ENCODE measurements at places on chromosomes 7 and 10.
A peak's percentile ranks its signal among the peaks of the same experiment; 100 is the strongest.

DNA sequence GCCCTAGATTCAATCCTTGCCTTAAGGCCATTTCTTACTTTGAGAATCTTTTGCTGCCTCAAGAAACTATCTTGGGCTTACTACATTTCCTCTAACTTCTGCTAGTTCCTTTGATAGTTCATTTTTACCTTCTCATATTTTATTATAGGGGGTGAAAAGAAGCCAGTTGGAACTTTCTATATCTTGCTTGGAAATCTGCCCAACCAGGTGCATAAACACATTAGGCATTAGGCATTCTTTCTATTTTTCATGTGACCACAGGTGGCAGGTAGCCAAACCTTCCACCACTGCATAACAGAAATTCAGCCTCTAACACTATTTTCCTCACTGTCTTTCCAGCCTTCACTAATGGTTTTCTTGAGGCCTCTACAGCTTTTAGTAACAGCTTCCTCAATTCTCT lies 300.0 kb upstream of the SP8 start:
- no peak overlapping the region for H3K27ac ChIP-seq
- no peaks in the 10 kb centered on the region for H3K36me3 ChIP-seq
- H3K27me3 ChIP-seq = no peaks in the 10 kb centered on the region
- H3K4me1 ChIP-seq = no peaks in the 10 kb centered on the region
- no peak overlapping the region for H3K4me3 ChIP-seq

DNA sequence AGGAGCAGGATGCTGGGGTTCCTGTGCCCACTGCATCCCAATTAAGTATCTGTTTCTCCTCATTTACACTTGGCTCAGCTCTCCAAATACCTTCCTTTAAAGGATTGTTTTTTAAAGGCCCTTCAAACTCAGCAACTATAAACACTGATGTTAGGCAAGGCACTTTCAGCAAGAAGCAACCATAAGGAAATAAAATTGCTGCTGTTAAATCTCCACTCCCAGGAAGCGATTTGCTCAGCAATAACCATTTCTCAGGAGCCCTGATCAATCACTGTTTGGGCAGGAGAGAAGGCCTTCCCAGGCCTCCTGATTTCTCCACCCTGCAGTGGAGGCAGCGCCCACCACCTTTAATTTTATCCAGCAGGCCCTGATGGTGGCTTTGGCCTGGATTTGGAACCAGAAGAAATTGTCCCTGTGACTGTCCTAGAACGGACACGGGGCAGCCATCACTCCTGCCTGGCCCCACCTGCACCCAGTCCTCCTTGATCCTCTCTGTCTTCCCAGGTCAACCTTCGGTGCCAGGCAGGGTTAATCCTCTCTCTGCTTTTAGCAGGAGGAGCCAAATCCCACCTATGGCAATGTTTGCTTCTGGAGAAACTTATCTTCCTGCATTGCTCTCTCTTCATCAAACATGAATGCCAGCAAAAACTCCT lies 199.8 kb downstream of the PLXNA4 start:
- H3K27me3 ChIP-seq = no peaks in the 10 kb centered on the region
- peaks cover 36% of the 10 kb centered on the region for H3K4me1 ChIP-seq
- H3K27ac ChIP-seq = peak overlapping the region; percentile 71
- H3K36me3 ChIP-seq = no peaks in the 10 kb centered on the region
- no peak overlapping the region for H3K4me3 ChIP-seq

- H3K4me1 ChIP-seq = peaks cover 4% of the 10 kb centered on the region
- H3K4me3 ChIP-seq = no peak overlapping the region
- no peak for DNase-seq
Measured at GRCh38 chr7:50488379-50488778, 38.2 kb upstream of the FIGNL1 start.

DNA sequence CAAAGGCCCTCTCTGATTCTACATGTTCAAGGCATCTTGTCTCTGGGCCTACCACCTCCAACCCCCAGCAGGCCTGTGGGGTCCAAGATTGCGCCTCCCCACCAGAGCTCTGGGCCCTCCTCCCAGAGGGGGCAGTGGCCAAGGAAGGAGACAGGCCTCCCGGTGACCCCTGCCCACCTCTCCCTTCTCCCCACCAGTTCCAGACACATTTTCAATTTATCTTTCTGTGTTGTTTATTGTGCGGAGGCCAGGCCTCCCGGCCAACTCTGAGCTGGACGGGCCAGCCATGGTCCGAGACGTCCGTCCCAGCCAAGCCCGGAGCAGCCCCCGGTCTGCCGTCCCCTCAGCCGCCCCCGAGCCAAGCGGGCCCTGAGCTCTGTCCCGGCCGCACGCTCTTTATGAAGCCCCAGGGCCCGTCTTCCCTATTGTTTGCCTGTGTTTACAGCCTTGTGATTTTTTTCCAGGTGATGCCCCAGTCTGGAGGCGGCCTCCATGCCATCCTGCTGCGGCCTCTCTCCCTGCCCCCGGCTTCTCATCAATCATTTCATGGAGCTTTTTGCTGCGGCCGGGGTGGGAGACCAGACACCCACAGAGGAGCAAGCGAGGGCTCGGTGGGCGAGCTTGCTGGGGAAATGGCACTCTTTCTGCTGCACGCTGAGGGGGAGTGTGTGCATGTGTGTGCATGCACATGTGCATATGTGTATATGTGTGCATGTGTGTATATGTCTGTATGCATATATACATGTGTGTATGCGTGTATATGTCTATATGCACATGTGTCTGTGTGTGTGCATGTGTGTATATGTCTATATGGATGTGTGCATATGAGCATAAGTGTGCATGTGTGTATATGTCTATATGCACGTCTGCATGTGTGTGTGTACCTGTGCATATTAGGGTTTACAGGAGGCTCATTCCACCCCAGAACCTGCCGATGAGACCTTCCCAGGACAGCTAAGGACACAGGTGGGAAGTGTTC lies 52.7 kb upstream of the ELN start:
- H3K27me3 ChIP-seq = peaks cover 9% of the 10 kb centered on the region
- no peak for DNase-seq
- no peak overlapping the region for H3K4me3 ChIP-seq
- H3K27ac ChIP-seq = peak overlapping the region; percentile 64

DNA sequence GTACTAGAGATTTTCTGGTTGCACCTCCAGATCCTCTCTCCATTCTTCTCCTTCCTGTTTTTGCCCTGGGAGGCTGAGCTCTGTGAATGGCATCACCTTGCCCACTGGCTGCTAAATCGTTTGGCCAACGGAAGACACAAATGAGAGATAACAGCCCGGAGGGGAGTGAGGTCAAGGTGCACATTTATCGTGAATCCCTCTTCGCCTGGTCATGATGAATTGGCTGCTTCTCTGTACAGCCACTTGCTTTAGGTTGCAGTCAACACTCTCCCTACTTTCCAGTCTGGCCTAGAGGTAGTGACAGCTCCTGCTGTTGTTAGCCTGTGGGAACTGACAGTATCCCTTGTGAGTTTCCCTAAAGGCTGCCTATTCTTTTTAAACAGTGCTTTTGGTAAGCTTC lies 85.4 kb upstream of the CHCHD3 start:
- no peaks in the 10 kb centered on the region for H3K4me1 ChIP-seq
- no peak overlapping the region for H3K4me3 ChIP-seq
- DNase-seq = no peak
- H3K36me3 ChIP-seq = no peaks in the 10 kb centered on the region
- H3K27ac ChIP-seq = no peak overlapping the region

GRCh38 chr10:58888957-58889356 lies 287.5 kb upstream of the PHYHIPL start:
- no peaks in the 10 kb centered on the region for H3K27me3 ChIP-seq
- no peaks in the 10 kb centered on the region for H3K4me1 ChIP-seq
- DNase-seq = no peak

DNA sequence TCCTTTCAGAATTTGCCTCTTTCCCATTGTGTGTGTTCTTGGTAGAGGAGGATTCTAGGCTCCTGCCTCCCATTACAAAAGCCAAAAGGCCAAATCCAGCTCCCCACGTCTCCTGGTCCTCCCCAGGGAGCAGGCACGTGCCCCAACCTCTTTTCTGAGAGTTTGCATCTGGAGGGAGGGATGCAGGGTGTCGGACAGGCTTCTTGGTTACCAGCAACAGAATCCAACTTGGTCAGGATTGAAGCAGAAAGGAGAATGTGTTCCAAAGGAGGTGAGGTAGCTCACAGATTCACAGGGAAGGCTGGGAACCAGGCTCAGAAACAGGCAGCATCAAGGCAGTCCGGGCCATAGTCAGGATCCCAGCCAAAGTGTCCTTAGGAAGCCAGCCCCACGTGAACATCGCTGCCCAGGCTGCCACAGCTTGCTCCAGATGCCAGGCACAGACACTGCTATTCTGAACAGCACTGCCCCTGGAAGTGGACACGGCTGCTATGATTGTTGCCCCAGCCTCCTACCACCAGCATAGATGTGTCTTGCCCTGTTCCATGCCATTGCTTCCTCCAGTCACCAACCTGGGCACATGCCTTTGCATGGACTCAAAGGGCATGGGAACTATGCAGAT lies 264.2 kb upstream of the ZMIZ1 start:
- no peaks in the 10 kb centered on the region for H3K36me3 ChIP-seq
- H3K4me3 ChIP-seq = no peak overlapping the region
- DNase-seq = no peak
- peak overlapping the region; percentile 25 for H3K27ac ChIP-seq
- peaks cover 39% of the 10 kb centered on the region for H3K27me3 ChIP-seq

GRCh38 chr7:122791959-122792545 lies 89.3 kb upstream of the RNF148 start:
- H3K4me3 ChIP-seq = no peak overlapping the region
- no peak overlapping the region for H3K27ac ChIP-seq
- no peaks in the 10 kb centered on the region for H3K4me1 ChIP-seq
- no peaks in the 10 kb centered on the region for H3K27me3 ChIP-seq
- no peak for DNase-seq

DNA sequence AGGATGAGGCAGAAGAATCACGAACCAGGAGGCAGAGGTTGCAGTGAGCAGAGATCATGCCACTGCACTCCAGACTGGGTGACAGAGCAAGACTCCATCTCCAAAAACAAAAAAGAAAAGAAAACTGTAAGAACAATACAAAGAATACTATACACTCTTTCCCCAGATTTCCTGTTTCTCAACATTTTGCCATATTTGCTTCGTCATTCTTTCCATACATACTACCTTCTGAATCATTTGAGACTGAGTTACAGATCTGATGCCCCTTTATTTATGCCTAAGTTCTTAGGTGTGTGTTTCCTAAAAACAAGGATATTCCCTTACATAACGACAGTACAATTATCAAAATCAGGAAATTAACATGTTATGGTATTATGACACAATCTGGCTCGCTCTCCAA lies 168.4 kb upstream of the CELF2 start:
- no peak overlapping the region for H3K27ac ChIP-seq
- DNase-seq = no peak
- H3K36me3 ChIP-seq = no peaks in the 10 kb centered on the region
- peaks cover 27% of the 10 kb centered on the region for H3K27me3 ChIP-seq
- H3K4me3 ChIP-seq = no peak overlapping the region

- H3K27ac ChIP-seq = no peak overlapping the region
- no peaks in the 10 kb centered on the region for H3K36me3 ChIP-seq
- H3K27me3 ChIP-seq = no peaks in the 10 kb centered on the region
Measured at GRCh38 chr7:47759056-47759706, 177.3 kb upstream of the TNS3 start.

GRCh38 chr7:47852330-47853245 lies 95.7 kb downstream of the PKD1L1 start:
- H3K4me3 ChIP-seq = no peak overlapping the region
- no peaks in the 10 kb centered on the region for H3K27me3 ChIP-seq
- H3K27ac ChIP-seq = no peak overlapping the region
- no peaks in the 10 kb centered on the region for H3K36me3 ChIP-seq

DNA sequence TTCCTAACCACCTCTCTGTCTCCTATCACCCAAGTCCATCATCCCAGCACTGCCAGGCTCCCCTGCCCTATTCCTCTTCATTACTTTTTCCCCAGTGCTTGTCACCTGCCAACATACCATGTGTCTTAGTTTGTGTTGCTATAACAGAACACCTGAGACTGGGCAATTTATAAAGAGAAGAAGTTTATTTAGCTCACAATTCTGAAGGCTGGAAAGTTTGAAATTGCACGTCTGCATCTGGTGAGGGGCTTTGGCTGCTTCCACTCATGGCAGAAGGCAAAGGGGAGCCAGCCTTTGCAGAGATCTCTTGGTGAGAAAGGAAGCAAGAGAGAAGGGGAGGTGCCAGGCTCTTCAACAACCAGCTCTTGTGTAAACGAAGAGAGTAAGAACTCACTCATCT lies 47.3 kb downstream of the DRGX start:
- no peaks in the 10 kb centered on the region for H3K4me1 ChIP-seq
- no peak overlapping the region for H3K4me3 ChIP-seq
- peaks cover 13% of the 10 kb centered on the region for H3K27me3 ChIP-seq
- no peak for DNase-seq

DNA sequence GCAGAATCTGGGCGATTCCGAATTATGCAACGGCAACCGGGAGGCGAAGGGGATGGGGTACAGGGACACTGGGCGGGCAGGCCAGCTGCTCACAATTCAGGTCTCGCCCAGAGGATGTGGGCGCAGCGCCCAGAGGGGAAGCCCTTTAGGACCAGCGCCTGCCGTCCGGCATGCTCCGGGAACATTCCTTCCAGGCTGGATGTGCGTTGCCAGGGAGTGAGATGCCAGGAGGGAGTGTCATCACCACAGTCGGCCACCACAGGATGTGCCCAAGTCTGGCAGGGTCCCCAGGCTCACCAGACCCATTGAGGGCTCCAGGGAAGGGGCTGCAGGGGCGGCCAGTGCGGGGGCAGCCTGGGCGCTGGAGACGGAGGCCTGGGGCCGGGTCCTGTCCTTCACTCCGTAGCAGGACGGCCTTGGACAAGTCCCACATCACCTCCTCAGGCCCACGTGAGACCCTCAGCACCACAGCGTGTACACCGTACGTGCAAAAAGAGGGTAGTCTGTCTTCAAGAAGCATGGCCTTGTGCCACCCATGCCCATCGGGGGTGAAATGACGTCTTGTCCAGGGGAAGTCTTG lies 63.9 kb downstream of the FOXL3 start:
- H3K27me3 ChIP-seq = no peaks in the 10 kb centered on the region
- no peak overlapping the region for H3K27ac ChIP-seq
- peaks cover 16% of the 10 kb centered on the region for H3K4me1 ChIP-seq
- DNase-seq = no peak

GRCh38 chr7:137989094-137989493 lies 12.8 kb downstream of the CREB3L2 start:
- H3K27me3 ChIP-seq = no peaks in the 10 kb centered on the region
- no peak overlapping the region for H3K27ac ChIP-seq
- DNase-seq = no peak
- H3K4me3 ChIP-seq = no peak overlapping the region

- peaks cover 8% of the 10 kb centered on the region for H3K36me3 ChIP-seq
- peaks cover 12% of the 10 kb centered on the region for H3K4me1 ChIP-seq
- DNase-seq = peak; percentile 61
- no peak overlapping the region for H3K27ac ChIP-seq
- no peaks in the 10 kb centered on the region for H3K27me3 ChIP-seq
Measured at GRCh38 chr10:95246582-95247051, 44.2 kb downstream of the PDLIM1 start.

GRCh38 chr10:70106958-70107791 lies 25.4 kb downstream of the AIFM2 start:
- H3K36me3 ChIP-seq = peaks cover 25% of the 10 kb centered on the region
- no peak overlapping the region for H3K4me3 ChIP-seq
- H3K4me1 ChIP-seq = no peaks in the 10 kb centered on the region
- peak overlapping the region; percentile 59 for H3K27ac ChIP-seq
- H3K27me3 ChIP-seq = no peaks in the 10 kb centered on the region

Data from progenitor cell of endocrine pancreas (in vitro differentiated cells).